CD4-positive, alpha-beta memory T cell (primary cell): ENCODE measurements at places on chromosomes 16 and 17. TPM values are rescaled to one million over a fixed set of nuclear protein-coding genes. Genes with fewer than 3 reads are reported as not detected.

The CDRT15 gene
- not detected for total RNA-seq

The PPM1D gene
- total RNA-seq: 19.4 TPM

The PLD2 gene
- total RNA-seq: 30.8 TPM

The TBC1D3E gene
- total RNA-seq: 0.17 TPM

The ADAMTS18 gene
- not detected for total RNA-seq

The CHST5 gene
- not detected for total RNA-seq

The CYB561 gene
- 81.0 TPM for total RNA-seq

The TK1 gene
- 0.55 TPM for total RNA-seq

The IQCK gene
- total RNA-seq: 1.7 TPM

The GPR142 gene
- total RNA-seq: not detected

The TBC1D28 gene
- not detected for total RNA-seq

The RASL10B gene
- 0.15 TPM for total RNA-seq
